ENCODE measurements at places on chromosomes 2 and 18.

DNA sequence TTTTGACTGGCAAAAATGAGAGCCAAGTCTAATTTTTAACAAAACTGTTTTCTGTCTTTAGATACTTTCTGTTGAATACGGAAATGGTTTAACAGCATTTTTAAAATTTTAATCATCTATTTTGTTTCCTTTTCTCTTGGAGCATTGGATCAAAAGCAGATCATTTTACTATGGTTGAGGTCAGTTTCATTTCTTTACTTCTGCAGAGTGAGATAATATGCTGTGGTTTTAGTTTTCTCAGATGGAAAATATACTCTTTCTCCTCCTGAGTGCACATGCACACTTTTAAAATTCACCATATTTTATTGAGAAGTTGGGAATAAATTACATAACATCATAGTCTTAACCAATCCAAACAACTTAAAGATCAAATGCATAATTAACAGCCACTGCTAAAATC, 283.3 kb downstream of the SLC8A1 start:
- DNase-seq: no peak

DNA sequence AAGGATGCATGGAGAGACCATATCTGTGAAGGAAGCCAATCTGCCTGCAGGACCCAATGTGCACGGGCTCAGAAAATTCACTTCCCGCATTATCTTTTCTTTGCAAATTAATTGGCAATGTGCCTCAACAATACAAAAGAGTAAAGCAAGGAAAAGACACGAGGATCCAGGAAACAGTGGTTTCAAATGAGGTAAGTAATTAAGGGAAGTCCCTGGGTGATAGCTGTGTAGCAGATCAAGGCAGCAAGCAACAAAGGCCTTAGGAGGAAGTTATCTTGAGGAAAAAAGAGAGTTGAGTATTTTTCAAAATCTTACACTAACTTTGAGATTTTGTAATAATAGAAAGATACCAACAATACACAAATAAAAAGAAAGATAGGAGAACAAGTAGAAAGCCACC, 44.3 kb upstream of the TGIF1 start:
- DNase-seq: peak; percentile 36

- DNase-seq: no peak
Observed at GRCh38 chr18:59593291-59593717, 103.9 kb downstream of the CCBE1 start.

DNA sequence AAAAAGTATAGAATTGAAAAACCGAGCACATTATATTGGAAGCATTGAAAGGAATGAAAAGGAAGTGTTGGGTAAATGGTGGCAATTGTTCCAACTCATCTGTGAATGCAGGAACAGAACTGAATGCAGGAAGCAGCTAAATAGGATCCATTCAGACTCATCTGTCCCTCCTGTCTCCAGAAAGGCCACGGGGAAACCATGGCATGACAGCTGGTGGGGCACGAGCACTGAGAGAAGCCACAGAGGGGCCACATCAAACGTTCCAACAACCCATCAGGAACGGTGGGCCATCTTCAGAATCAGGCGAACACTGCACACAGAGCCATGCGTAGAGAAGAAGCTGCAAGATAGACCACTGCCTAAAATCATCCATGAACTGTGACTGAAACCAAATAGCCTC, 138.5 kb upstream of the SLC35G4 start:
- DNase-seq: no peak

DNA sequence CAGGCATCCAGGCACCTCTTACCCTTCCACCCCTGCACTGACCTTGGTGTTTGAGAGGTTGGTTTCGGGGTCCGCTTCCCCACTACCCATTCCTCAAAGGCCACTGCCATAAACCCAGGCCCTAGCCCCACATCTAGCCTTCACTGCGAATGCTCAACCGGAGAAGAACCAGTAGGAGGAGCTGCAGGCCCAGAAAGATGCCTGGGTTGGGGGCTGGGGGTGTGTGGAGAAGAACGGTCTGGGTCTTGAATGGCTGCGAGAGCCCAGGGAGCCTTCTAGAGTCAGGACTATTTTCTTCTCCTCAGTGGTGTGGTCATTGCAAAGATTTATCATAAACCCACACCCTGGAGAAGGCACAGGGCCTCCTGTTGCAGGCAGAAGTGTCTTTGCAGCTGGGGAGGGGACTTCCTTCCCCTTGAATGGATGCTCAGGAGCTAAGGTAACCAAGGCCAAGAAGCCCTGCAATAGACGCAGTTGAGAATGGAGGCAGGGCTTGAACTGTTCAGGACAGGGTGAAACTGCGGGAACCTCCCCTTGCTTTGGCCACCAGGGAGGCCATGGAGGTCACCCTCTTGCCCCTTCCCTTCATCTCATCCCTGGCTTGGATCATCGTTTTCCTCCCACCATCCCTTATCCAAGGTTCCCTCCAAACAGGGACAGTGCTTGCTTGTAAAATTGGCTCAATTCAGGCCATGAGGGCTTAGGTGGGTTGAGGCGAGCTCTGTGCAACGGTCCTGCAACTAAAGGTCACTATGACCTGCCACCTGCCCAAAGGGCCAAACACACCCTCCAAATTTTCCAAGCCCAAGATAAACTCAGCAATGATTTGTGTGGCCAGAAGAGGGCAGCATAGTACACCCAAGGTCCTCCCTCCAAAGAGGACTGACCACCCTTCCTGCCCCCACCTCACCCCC, 20.9 kb downstream of the THNSL2 start:
- peak; percentile 63 for DNase-seq

DNA sequence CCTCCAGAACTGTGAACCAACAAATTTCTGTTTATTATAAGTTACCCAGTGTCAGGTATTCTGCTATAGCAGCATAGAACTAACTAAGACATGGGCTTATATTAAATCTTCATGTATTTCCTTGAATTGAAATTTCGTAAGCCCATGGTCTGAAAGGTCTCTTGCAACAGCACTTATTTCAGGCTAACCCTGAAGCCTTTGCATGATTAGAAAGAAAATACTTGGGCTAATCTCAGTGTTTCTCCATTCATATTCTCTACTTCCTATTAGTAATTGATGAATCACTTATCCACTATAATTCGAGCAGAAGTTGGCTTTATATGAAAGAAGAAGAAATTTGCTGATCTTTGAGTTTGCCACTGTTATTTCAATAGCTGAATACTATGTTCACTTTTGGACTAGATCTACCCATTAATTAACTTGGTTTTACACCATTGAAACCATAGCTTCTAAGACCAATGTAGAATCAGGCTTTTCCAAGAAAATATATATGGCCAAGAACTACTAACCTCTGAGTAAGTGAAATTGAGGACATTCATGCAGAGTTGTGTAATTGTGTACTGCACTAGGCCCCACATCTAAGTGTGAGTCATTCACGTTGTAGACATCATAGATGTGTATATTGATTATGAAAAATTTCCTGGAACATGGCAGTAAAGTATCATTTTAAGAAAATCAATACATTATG, 731.6 kb downstream of the SOCS6 start:
- DNase-seq: no peak

GRCh38 chr18:60003610-60004185, 103.9 kb downstream of the PMAIP1 start:
- DNase-seq: no peak

- DNase-seq: no peak
Observed at GRCh38 chr2:200619279-200619678, 33.5 kb downstream of the AOX1 start.

GRCh38 chr2:191625446-191625845, 52.5 kb upstream of the NABP1 start:
- DNase-seq: no peak

DNA sequence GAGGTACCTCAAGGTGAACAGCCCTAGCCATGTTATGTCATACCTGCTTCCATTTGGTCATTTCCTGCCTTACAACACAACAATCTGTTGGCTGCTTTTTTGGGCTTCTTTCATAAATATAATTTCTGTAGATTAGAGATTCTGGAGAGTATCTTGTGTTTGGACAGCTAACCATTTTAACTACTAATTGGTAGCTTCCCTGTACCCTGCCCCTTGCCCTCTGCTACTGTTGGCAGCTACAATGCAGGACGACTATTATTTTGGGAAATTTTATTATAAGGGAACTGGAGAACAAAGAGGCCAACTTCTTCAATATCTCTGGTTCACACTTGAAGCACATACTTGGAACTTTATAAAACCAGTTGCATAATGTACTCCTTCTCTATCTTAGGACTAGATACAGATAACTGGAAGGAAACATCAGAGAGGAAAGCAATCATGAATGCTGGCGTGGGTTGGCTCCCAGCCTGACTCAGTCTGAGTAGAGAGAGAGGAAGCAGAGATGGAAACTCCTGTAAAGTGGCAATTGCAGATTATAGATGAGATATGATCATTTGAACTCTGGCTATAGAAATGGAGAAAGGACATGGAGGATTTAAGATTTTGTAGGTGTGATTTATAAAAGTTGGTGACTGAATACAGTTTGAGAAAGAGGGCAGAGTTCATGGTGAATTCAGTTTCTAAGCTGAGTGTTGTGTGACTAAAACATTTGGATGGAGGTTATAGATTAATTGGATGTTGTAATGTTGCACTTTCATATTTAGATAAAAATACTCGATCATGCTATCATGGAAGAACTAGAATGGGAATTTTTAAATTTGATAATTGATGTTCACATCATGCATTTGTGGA, 74.5 kb downstream of the MDH1 start:
- DNase-seq: no peak

- DNase-seq: peak; percentile 96
Observed at GRCh38 chr2:65366595-65367125, 65.7 kb downstream of the SPRED2 start.

GRCh38 chr2:212361174-212361756, 177.3 kb downstream of the ERBB4 start:
- no peak for DNase-seq

- no peak for DNase-seq
Observed at GRCh38 chr18:51716277-51716676, 518.8 kb upstream of the MEX3C start.

GRCh38 chr2:121200419-121201315, 84.3 kb downstream of the TFCP2L1 start:
- no peak for DNase-seq
